H54 (cell line): ENCODE measurements at places on chromosomes 2 and 18.

DNA sequence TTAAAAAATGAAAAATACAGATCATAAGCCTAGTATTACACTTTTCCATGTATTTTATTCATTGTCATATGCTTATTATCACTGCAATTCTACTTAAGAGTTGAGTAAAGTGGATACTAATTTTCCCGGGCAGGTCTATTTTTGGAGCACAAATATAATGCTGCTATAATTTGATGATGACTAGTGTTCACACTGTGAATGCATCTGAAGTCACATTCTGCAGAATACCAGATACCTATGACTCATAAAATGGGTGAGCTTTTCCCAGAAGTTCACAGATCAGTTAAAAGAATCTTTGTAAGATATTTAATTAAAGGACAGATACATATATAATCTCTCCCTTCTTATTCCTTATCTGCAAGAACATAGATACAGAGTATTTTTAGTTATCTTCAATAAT lies 79.8 kb upstream of the MC4R start:
- DNase-seq, result no peak

DNA sequence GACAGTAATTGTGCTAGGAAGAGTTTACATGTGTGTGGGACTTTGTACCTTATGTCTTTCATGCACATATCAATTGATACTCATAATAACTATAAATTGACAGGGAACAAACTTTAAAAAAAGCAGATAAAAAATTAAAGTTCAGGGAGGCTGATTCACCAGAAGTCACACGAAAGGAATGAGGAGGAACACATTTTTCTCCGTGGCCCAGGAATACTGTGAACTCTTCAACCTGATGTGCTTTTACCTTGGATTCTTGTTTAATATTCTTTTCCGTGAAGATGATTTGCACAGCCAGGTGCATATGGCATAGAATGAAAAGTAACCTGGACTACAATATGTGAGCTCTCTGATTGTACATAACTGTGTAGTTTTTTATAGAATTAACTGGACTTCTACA lies 326.3 kb downstream of the CDH7 start:
- no peak for DNase-seq

DNA sequence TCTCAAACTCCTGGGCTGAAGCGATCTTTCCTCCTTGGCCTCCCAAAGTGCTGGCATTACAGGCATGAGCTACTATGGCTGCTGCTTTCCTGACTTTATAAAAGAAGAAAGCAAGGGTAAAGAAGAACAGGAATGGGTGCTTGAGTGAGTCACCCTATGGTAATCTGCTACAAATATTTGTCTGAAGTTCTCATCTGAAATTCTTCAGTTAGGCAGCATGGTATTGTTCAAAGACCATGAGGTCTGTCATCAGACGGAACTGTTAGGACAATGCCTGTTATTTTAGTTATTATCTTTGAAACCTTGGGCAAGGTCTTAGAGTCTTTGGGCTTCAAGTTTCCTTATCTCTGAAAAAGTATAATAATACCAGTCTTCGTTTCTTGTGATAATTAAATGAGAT lies 695.8 kb downstream of the RNF144A start:
- DNase-seq, result no peak

- no peak for DNase-seq
Observed at GRCh38 chr2:85175369-85176299, 42.4 kb downstream of the TCF7L1 start.

- peak; percentile 1 for DNase-seq
Observed at GRCh38 chr2:141611981-141612380, 518.8 kb downstream of the LRP1B start.

- no peak for DNase-seq
Observed at GRCh38 chr2:241859017-241859435, 332 bp upstream of the PDCD1 start.

- no peak for DNase-seq
Observed at GRCh38 chr2:63842149-63843061, 709 bp downstream of the UGP2 start.

DNA sequence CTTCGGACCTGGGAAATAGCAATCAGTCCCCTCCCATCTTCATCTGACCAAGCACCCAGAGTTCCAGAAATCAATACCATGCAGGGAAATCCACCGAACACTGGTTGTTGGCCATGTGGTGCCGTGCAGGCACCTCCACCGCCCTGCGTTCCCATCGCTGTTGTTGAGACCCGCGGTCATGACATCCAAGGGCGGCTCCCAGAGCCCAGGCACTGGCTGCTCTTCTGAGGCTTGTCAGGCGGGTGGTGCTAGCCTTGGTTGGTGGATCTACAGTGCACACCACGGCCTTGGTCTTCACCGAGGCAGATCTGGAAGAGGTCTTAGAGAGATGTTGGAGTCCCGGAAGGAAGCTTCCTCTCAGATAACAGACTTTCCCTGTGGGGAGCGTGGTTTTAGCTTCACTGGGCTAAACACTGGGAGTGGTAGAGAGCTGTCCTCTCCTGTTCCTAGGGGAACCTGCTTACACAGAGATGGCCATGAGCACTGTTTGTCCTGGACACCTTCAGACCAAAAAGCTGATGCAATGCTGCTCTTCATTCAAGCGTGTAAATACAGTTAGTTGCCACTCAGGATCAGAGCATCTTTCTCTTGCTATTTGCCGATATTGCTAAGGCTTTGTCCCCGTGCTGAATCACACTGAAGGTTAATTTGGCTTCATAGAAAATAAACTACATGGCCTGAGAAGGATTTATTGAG lies 58.3 kb downstream of the SMIM21 start:
- DNase-seq, result no peak

- DNase-seq, result no peak
Observed at GRCh38 chr2:60453301-60453700, 100.2 kb downstream of the BCL11A start.

DNA sequence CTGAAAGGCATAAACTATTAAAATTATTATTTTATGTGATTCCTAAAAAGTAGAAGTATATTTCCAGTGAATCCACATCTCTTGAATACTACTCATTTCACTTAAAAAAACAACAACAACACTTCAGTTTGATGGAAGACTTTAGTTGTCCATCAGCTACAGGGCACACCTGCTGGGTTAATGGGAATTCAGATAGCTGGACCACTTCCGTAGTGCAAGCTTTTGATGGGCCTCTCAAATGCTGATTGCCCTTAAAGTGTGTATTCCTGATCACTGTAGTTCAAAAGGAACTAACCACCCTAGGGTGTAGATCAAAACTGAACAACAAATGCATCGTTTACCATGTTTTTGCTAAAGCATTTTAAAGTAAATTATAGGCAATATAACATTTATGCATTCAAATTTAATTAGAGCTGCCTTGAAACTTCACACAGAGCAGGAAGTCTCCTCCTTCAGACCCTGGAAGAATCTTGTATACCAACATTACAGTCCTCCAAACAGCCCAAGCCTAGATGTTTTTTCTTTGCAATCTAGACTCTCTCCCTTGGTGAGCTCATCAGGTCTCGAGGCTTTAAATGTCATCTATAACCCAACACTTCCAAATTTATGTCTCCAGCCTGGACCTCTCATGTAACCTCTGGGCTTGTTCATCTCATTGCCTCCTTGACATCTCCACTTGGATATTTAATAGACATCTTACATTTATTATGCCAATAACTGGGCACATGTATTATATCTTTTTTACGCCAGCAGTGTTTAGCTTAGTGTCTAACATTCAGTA lies 510.1 kb upstream of the SLC39A10 start:
- no peak for DNase-seq

GRCh38 chr2:184053326-184053725 lies 545.0 kb upstream of the ZNF804A start:
- DNase-seq, result no peak

DNA sequence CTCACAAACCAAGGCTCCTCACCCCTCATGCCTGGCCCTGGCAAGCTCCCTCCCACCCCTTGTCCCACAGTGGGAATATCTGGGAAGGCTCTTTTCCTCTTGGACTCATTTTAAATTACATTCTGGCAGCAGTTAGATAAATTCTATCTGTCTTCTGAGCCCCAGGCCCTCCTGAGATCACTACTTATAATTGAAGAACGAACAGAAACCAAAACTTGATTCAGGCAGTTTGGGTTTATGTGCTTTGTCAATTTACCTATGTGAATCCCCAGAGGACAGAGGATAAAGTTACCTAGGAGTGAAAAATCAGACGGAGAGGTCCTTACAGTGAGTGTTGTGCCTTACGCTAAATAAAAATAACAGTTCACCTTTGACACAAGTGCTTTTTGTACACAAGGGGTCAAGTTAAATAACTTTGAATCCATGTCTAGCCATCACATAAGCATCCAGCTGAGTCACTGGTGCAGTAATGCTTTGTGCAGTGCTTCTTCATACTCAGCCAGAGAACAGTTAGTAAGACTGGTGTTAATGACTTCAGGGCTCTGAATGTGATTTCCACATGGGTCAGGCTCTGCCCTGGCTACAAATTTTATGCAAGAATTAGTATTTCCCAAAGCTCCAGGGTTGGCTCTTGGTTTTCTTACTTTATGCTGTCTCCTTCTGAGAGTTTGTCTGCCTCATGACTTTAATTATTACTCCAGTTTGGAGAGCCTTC lies 329.3 kb downstream of the INSIG2 start:
- no peak for DNase-seq

DNA sequence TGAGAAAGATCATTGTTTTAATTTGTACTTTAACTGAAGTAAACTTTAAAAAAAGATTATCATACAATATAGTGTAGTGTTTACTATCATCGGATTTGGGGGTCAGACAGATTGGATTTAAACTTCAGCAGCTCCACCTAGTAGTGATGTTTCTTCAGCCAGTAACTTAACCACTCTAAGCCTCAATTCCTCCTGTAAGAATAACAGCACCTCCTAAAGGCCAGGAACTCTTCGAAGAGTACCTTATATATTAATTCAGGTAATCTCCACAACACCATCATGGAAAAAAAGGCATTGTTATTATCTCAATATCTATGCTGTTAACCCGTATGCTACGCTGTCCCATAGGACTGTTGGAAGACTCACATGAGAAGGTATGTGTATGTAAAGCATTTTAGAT lies 69.0 kb upstream of the DLGAP1 start:
- no peak for DNase-seq

GRCh38 chr2:217058791-217059755 lies 199.2 kb upstream of the TNP1 start:
- DNase-seq, result no peak

DNA sequence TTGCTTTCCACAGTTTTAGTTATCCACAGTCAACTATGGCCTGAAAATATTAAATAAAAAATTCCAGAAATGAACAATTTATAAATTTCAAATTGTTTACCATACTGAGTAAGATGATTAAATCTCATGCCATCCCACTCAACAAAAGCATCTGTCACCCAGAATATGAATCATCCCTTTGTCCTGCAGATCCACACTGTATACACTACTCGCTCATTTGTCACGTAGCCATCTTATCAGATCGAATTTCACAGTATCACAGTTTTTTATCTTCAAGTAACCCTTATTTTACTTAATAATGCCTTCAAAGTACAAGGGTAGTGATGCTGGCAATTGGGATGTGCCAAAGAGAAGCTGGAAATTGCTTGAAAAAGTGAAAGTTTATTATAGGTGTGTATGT lies 291.8 kb upstream of the LRATD1 start:
- DNase-seq, result no peak

DNA sequence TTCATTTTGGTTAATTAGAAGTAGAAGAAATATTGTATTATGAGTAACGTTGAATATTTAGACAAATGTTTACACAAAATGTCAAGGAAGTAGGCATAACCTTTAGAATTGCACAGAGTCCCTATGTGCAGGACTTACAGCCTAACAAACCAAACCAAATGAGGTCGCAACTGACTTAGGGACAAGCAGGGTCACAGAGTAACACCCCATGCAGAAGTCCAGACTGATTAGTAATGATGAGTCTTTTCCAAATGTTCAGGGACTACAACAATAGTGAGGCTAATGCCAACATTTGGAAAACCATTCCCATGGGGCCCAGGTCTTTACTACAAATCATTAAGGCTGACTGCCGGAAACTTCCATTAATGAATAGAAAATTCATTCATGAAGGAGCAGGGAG lies 452.5 kb upstream of the CHAC2 start:
- no peak for DNase-seq

DNA sequence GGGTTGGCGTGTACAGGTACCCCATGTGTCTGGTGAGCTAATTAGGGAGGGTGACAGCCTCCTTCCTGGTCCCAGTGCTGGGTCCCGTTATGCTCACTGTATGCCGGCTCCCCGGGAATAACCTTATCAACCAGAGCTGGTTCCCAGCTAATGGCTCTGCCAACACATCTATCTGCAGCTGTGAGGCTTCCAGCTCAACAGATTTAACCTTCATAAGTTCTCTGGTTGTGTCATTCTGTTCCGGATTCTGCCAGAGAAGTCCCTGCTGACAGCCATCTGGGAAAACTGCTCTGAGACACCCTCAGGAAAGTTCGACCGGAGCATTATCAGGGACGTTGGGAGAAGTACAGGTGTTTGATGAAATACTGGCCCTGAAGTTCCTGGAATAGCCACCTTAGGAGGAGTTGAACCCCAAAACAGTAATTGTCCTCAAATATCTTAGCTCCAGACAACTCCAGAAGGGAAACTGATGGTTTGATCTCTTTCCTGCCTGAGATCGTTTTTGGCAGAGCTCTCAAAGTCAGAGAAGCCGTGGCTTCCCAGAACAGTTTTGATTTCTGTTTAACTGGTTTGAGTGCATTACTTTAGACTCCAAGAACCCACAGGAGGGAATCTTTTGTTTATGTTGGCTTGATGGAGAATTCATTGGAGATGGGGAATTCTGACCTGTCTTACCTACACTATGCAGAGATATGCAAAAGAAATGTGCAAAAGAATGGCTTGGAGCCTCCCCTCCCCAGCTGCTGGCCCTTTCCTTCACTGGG lies 39.4 kb upstream of the TXNDC2 start:
- no peak for DNase-seq

DNA sequence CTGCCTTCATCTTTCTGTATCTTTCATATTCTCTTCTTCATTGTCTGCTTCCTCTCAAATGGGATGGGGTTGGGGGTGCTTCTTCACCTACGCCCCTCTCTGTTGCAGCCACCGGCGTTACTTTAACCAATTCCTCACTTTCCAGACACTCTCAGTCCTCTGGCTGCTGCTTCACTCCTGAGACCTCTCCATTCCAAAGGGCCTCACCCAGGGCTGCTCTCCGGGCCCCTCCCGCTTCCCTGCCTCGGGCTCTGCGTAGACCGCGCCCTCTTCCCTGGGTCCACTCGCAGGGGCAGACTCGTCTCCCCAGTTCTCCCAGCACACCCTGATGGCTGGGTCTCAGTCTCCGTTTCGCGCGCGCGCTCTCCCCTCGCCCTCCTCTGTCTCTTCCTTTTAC lies 926 bp downstream of the SERPINB8 start:
- no peak for DNase-seq

DNA sequence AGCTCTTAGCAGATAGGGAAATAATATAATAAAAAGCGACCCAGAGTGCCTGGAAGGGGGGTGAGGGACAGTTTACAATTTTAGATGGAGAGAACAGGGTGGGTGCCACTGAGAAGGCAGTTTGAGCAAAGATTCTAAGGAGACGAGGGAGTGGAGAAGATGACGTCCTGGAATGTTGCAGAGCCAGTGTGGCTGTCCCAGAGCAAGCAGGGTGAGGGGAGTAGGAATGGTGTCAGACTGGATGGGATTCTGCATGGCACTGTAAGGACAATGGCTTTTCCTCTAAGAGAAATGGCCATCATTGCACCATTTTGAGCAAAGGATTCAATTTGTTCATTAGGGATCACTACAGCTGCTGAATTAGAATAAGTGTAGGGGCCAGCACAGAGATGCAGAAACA lies 73.1 kb downstream of the FAM124B start:
- no peak for DNase-seq

GRCh38 chr2:161042990-161043625 lies 117.1 kb upstream of the TANK start:
- no peak for DNase-seq

GRCh38 chr2:214724741-214725140 lies 84.7 kb downstream of the BARD1 start:
- DNase-seq, result no peak
